ENCODE measurements at places on chromosomes 6 and 20.

DNA sequence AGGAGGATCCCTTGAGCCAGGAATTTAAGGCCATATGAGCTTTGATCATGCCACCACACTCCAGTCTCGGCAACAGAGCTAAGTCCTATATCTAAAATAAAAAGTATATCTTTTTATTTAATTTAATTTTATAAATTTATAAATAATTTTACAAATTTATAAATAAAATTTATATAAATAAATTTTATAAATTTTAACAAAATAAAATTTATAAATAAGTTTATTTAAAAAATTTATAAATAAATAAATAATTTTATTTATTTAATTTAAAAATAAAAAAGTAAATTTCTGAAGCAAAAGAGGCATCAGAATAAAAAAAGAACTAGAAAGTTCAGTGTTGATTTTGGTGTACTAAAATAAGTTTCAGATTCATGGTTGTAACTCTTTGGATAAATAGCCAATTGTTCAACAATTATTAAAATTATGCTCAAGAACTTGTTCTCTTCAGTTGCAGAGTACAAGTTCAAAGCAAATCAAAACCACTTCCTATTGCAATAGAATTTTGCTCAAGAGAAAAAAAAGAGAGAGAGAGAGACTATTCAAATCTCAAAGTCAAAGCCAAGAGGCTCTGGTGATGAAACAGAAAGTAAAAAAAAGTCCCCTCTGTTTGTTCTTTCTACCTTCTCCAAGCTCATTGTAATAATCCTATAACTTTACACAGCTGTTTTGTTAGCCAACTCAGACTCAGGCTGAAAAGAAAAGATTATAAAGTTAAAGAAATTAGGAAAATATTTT lies 547.5 kb upstream of the ADGRB3 start:
- no peak for DNase-seq

- peak; percentile 12 for DNase-seq
These were observed at the start of gene RRAGD for GRCh38 chr6:89412071-89413005. Gene RRAGD (minus strand): TSS chr6:89412273. CDS start chr6:89411993, 280 bp downstream.

- no peak for DNase-seq
These were observed 57.8 kb upstream of the PNRC1 start for GRCh38 chr6:89022798-89023197.

DNA sequence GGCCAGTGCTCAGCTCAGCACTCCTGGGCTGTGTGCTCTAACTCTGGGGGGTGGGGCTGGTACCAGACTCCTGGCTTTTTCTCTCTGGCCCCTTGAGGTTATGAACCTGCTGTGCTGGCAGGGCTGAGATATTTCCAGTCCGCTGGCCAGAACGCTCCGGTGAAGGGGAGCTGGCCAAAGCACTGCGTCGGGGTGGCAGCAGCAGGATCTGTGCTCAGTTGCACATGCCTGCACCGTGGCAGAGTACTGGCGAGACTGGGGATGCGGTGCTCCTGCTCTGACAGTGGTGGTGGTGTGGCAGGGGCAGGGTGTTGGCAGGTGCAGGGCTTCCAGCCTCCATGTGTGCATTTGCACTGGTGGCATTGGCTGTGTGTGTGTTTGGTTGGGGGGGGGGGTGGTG lies 374.4 kb downstream of the PHF3 start:
- no peak for DNase-seq

GRCh38 chr6:128370072-128370471 lies 150.3 kb downstream of the PTPRK start:
- no peak for DNase-seq

DNA sequence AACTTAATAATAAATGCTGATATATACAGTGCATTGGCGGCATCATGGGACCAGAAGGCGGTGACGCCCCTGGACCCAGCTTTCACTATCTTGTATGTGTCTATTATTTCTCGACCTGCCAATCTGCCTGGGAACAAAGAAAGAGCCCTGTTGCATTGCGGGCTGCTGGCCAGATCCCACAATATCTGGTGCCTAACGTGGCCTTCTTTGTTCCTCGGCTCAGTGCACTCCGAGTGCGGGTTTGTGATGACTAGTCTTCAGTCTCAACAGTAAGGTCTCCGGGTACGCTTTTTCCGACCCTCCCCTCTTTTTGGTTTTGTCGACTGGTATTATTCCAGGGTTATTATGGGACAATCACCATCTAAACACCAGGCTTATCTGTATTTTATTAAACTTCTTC lies 291.5 kb downstream of the TBC1D32 start:
- no peak for DNase-seq

GRCh38 chr6:169811072-169811471 lies 59.6 kb downstream of the ERMARD start:
- DNase-seq = no peak

DNA sequence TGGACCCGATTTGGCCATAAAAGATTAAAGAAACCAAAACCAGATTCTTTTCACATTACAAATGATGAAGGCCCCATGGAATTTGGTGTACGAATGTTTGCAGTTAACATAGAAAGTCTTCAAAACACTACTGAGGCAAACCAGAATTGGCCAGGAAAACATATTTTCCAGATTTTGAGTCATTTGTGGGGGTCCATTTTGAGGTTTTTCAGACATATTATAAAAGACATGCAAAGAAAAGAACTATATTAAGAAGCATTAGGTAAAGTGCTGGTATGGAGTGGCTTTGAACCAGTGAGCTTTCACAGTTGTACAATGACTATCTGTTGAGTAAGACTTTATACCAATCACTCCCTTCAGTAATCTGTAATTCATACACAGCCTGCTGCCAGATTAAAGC lies 168.9 kb upstream of the COL21A1 start:
- DNase-seq = no peak

GRCh38 chr20:57618091-57618763 lies 2.0 kb downstream of the ZBP1 start:
- DNase-seq = peak; percentile 51

GRCh38 chr20:6730672-6731328 lies 36.7 kb upstream of the BMP2 start:
- DNase-seq = no peak

- no peak for DNase-seq
These were observed 243.5 kb upstream of the HS3ST5 start for GRCh38 chr6:114586298-114586697.

- peak; percentile 98 for DNase-seq
These were observed at the start of gene FITM2 for GRCh38 chr20:44310664-44311639. Gene FITM2 (minus strand): TSS chr20:44311202. CDS start chr20:44311148, 54 bp downstream.

DNA sequence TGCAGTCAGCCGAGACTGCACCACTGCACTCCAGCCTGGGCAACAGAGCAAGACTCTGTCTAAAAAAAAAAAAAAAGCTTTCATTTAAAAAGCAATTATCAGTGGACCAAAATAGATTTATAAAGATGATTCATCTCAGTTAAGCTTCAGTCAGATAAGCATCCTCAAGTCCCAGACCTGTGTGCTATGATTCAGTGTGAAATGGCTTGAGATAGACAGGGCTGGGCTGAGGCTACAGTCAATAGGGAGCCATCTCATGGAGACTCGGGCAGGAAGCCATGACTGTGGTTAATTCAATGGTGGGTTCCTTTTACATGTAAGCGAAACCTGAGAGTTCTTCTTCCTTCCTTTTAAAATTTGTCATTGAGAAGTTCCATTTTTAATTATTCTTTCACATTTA lies 276.0 kb downstream of the TFAP2A start:
- peak; percentile 33 for DNase-seq

DNA sequence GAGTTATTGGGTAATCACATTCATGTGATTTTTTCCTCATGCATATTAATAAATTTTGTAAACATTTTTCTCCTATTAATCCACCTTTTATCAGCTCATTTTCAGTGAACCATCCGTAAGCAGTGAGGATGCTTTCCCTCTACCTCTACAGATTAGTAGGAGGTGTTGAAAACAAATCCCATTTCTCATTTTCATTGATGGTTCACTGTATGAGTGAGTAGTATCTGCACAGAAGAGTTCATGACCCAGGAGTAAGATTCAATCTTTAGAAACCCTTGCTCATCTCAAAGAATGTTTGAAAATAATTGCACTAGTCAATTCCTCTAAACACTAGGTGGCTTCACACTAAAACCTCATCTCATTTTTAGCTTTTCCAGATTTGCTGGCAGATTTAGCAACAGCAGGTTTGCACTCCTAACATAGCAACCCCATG lies 440.0 kb downstream of the HAO1 start:
- DNase-seq = no peak

DNA sequence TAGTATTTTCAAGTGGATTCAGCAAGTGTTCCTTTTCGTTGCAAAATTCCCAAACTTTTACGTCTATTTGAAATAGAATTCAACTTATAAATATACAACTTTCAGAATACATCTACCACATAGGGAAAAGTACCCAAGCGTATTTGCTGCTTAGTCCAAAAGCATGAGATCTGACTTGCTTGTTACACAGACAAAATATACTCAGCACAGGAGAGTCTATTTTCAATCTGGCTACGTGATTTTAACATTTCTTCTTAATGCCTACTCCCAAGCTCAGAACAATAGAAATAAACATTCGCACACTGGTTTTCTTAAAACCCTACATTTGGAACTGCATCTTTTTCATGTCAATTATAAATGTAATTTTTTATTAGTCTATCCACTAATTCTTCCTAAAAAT lies 672 bp downstream of the PKHD1 start:
- DNase-seq = no peak

- no peak for DNase-seq
These were observed 280.9 kb downstream of the PACRG start for GRCh38 chr6:163008626-163009025.

GRCh38 chr6:100685747-100686146 lies 195.4 kb downstream of the ASCC3 start:
- DNase-seq = no peak

DNA sequence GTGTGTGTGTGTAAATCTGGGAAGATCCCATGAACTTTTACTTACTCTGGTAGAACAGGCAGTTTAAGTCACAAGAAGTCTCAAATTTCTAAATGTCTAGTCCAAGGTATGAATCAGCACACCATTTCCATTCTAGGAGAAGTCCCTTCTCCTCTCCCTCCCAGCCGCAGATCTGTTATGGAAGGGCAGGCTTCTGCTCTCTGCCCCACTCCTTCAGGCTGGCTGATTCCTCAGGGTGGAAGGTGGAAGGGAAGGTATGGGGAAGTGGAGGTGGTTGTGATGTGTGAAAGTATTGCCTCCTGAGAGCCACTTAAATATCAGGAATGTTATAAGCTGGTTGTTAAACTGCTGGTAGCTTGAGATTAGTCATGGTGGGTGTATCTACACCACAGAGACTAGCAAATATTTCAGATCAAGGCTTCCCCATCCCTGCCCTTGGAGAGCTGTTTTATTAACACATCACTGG lies 44.5 kb upstream of the LAMA4 start:
- DNase-seq = peak; percentile 43

DNA sequence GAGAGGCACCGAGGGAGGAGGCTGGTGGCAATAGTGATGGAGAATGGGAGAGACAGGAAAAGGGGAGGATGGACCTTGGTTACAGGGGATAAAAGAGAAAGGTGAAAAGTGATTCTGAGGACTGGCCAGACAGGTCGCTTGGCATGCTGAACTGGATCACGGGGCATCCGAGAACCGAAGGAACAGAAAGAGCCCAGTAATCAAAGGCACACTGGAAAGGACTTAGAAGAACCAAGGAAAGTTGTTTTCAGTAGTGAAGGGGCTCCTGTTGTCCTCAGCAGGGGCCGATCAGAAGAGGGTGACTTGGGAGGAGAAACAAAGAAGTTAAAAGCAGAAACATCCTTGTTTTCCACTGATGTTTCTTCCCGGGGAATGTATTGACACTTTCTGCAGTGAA lies 18.9 kb downstream of the SYTL3 start:
- no peak for DNase-seq

GRCh38 chr6:115865914-115866313 lies 194.8 kb downstream of the FRK start:
- DNase-seq = no peak

GRCh38 chr20:45072066-45072465 lies 28.9 kb downstream of the KCNS1 start:
- no peak for DNase-seq

DNA sequence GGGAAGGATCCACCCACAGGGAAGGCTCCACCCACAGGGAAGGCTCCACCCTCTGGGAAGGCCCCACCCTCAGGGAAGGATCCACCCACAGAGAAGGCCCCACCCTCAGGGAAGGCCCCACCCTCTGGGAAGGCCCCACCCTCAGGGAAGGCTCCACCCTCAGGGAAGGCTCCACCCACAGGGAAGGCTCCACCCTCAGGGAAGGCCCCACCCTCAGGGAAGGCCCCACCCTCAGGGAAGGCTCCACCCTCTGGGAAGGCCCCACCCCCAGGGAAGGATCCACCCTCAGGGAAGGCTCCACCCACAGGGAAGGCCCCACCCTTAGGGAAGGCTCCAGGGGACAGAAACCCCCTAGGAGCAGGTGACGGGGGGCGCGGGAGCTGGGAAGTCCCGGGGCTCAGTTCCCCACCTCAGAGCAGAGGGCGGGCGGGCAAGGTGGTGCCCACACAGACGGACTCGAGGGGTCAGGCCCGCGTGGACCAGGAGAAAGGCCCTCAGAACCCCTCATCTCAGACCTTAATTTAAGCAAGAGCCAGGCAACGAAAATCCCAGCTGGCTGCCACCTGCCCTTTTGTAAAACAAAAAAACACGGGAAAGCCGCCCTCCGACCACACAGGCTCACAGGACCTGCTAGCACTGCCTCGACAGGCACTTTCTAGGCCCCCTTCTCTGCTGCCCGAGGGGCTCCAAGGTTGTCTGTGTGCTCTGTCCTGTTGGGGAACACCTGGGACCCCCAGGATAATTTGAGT lies 39.7 kb downstream of the KCNQ2 start:
- peak; percentile 49 for DNase-seq

- no peak for DNase-seq
These were observed 250.8 kb upstream of the HTR1E start for GRCh38 chr6:86686496-86686895.

- no peak for DNase-seq
These were observed 38.0 kb downstream of the SESN1 start for GRCh38 chr6:109056661-109057060.

DNA sequence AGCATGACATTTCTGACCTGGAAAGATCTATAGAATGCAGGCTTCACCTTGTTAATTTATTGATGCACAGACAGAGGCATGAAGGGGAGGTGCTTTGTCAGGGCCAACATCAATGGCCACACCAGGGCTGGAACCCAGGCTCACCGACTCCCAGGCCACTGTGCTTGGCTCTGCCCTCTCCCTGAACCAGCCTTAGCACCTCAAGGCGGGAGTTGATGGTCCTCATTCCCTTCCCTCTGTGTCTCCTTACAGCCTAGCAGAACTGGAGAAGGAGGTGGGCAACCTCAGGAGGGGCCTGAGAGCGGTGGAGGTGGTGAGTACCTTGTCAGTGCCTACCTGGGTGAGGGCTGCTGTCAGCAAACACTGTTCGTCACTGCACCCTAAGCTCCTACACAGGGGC lies 35.6 kb downstream of the MOCS1 start:
- DNase-seq = no peak

- DNase-seq = no peak
These were observed 39.5 kb upstream of the THBS2 start for GRCh38 chr6:169293196-169293595.

DNA sequence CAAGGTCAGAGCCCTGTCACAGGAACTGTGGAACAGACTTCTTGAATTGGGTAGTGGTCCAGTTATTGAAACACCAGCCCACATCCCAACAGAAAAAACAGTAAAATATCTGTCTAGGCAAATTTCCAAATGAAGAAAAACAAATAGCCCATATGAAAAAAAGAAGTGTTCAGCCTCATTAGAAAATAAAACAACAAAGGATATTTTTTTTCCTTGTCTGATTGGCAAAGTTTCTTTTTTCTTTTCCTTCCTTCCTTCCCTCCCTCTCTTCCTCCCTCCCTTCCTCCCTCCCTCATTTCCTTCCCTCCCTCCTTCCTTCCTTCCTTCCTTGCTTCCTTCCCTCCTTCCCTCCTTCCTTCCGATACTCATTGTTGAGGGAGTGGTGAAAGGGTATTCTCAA lies 20.6 kb upstream of the RIMS4 start:
- DNase-seq = no peak

GRCh38 chr20:17848249-17849048 lies 120.1 kb downstream of the SNX5 start:
- DNase-seq = no peak

- DNase-seq = no peak
These were observed 407.3 kb upstream of the FLRT3 start for GRCh38 chr20:14744723-14745122.
